ENCODE measurements at places on chromosomes 5 and 9.

GRCh38 chr5:149500922-149501582 lies 50.2 kb downstream of the CSNK1A1 start:
- DNase-seq: no peak

DNA sequence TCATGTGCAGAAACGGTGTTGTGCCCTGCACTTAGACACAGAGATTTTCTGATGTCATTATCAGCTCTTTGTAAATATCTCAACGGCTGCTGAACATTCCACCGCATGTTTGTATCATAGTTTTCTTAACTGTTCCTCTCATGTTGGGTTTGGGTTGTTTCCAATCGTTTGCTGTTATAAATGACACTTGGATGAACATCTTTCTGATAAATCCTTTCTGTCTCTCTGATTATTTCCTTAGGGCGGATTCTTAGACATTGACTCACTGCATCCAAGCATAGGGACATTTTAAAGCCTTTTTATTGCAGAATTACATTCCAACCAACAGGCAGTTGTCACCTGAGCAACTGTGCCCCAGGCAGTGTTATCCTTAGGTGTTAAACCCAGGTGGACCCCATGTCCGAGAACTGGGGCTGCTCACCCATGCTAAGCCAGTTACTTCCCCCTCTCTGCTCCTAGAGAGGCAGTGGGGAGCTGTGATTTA lies 28.5 kb downstream of the COL5A1 start:
- no peak for DNase-seq

DNA sequence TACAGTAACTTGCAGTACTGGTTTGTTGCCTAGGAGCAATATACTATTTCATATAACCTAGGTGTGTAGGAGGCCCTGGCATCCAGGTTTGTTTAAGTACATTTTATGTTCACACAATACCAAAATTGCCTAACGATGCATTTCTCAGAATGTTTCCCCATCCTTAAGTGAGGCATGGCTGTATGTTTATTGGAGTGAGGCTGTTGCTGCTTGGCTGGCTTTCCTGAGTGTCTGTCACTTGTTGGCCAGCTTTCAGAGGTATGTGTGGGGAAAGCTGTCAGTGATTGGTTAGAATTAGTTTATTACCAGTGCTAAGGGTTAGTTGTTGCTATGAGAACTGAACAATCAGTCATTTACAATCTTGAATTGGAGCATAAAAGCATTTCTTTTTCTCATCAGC lies 154.1 kb upstream of the CDH12 start:
- DNase-seq: no peak

DNA sequence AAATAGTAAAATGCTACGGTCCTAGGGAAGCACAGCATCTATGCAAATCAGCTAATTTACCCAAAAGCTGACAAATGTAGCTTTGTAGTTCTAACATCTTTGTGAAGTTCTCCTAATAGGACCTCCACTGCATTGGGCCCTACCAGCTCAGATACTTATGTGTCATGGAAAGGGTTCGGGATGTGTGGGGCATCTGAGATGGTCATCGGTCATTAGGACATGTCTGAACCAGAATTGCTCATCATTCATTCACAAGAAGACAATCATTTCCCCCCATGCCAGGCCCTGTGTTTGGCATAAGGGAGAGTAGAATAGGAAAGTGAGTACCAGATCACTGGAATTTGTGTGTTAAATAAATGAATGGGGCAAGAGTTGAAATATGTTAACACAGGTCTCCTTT lies 35.7 kb downstream of the PWWP2A start:
- no peak for DNase-seq

- no peak for DNase-seq
Measured at GRCh38 chr9:131899296-131900228, 159.7 kb upstream of the RAPGEF1 start.

DNA sequence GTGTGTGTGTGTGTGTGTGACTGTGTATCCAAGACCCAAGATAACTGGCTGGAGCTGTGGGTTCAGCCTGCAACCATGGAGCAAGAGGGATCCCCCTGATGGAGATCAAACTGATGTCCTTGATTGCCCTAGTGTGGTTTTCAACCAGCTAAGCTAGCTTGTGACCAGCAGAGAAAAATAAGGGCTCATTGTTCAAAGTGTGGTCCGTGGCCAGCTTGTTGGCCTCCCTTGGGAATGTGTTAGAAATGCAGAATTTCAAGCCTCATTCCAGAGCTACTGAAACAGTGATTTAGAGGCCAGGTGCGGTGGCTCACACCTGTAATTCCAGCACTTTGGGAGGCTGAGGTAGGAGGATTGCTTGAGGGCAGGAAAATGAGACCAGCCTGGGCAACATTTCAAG lies 79.9 kb downstream of the ACER2 start:
- no peak for DNase-seq

GRCh38 chr5:56112526-56113121 lies 117.9 kb upstream of the IL6ST start:
- no peak for DNase-seq

DNA sequence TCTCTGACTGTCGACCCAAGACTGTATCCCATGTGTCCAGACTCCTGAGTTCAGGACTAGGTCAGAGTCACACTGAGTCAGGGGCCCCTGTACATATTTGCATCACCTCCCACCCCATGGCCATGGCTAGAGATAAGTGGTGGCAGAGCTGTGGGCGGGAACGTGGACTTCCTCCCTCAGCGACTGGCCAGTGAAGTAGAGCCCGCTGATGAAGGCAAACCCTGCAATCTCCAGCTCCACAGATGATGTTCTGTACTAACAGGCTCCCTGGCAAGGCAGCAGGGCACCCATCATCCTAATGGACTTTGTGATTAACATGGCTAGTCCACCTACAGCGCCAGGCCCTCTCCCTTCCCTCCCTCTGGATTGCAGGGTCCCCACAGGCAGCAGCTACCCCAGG lies 110.5 kb upstream of the LRRTM2 start:
- DNase-seq: no peak

DNA sequence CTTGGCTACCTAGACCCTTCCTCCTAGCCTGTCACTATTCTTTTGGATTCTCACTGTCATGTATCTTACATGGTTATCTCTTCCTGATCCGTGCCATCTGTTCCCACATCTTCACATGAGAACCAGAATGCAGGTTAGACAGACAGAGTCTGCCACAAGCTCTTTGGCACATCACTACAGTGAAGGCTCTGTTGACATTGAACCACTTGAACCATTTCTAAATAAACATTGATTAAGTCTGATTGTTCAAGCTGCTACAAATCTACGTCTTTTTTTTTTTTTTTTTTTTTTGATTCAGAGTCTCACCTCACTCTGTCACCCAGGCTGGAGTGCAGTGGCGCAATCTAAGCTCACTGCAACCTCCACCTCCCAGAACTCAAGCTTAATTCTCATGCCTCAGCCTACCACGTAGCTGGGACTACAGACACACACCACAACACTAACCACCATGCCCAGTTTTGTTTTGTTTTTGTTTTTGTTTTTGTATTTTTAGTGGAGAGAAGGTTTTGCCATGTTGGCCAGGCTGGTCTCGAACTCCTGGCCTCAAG lies 85.1 kb upstream of the LRRTM2 start:
- no peak for DNase-seq

DNA sequence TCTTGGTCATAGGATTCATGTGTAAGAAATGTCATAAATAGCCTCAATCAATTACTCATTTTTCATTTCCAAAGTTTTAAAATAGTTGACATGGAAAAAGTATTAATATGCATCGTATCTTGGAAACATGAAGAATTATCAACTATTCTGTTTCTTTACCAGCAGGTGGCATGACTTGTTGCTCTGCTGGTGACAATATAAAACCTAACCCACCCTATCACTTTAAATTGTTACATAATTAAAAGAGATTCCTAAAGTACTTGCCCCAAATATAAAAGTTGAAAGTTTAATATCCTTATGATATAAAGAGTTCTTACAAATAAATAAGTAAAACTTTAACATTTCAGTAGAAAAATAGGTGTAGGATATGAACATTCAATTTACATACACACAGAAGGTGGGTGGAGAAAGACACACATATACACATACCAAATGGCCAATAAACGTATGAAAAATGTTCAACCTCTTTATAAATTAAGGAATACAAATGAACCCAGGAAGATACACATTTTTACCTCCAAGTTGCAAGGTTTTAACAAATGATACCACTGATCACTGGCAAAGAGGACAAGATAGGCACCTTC lies 30.6 kb downstream of the MAP1B start:
- no peak for DNase-seq

DNA sequence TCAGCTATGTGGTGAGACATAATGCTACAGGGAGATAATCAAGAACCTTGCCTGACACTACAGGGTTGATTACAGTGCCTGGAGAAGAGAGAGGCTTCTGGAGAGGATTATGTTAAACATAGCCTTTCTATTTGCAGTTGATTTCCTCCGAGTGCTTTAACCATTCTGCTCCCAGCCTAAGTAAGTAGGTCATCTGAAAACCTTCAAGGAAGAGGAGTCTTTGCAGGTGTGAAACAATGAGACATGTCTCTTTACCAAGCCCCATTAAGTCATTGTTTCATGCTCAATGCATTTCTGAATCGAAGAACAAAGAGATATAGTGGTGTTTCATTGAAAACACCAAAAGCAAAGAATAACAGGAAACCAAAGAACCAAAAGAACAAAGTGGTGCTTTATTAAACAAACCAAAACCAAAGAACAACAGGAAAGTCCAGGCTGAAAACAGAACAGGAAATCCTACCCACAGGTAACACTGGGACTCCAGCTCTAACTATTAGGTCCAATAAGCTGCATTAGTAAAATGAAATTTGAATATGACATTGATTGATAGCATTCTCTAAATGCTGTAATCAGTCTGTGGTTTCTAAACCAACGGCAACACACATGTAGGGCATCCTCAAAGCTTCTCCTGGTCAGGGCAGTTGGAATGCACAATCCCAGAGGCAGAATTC lies 113.3 kb upstream of the SPATA31D4 start:
- no peak for DNase-seq

DNA sequence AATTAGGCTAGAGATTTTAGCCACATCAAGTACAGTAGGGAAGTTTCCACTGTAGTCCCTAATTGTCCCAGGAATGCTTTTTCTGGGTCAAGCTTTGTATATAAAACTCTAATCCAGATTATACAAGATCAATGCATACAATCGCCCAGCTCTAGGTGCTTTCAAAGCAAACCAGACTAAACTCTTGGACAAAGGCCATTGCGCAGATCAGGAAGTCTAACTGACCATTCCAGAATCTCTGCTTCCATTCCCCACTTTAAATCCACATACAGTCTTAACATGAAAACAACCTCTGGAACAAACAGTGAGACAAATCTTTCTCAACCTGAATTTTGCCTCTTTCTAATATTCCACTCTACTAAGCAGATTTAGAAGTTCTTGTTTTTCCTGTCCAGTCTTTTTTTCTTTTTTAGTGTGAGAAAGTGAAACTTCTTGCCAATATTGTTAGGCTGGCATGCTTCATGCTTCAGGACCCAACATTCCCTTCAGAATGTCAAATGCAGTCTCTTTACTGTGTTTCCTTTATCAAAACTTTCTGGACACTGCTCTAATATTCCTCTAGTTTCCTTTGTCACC lies 76.1 kb downstream of the ITGA1 start:
- DNase-seq: no peak
